Activated naive CD4-positive, alpha-beta T cell treated with Interleukin-2 at 50 U/mL for 16 hours (primary cell): ENCODE measurements at places on chromosomes 5 and 9.

- DNase-seq = no peak
These were observed 127.5 kb upstream of the RETREG1 start for GRCh38 chr5:16744164-16744880.

DNA sequence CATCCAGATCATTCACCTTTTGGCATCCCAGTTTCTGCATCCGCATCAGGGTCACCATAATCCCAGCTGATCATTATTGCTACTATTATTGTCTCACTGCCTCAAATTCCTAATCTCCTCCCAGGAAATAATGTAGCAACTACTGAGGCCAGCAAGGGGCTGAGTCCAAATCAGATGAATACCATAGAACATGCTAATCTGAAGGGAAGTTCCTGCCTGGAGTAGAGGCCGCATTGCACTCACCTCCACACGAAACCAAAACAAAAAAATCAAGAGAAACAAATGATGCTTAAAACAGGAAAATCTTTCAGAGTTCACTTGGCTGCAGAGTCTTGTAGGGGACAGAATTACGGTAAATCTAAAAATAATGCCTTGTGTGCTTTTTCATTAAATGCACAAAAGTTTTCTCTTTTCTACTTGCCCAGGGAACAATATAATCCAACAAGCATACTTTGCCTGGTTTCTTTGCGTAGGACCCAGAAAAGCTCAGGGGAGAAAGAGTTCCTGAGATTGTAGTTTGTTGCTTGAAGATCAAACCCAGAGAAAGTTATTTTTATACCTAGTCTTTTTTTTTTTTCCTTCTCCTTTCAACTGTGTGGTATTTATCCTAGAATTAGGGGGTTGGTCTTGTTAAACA, 87.7 kb upstream of the KLF4 start:
- no peak for DNase-seq

- DNase-seq = no peak
These were observed 143.2 kb downstream of the HMHB1 start for GRCh38 chr5:143955141-143955540.

GRCh38 chr9:126687930-126688461, 74.3 kb downstream of the LMX1B start:
- no peak for DNase-seq

DNA sequence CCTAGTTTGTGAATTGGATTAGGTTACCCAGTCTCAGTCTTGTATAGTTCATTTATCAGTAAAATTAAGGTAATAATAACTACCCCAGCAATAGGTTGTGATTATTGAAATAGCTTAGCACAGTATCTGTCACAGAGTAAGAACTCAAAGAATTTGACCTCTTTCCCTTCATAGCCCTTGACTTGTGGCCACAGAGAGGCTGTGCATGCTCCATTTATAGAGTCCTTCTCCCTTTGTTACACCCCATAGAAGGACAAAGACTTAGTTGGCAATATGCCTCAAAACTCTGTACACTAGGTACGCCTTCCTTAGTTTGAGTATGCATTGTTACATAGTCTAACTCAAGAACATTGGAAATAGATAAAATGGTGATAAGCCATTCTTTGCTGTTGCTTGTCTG, 257.2 kb downstream of the KCTD16 start:
- DNase-seq = no peak
